EL (cell line): ENCODE measurements at places on chromosomes 5 and 9.

- DNase-seq = no peak
Observed at GRCh38 chr9:30970812-30971211, 1413.6 kb upstream of the ACO1 start.

- peak; percentile 34 for DNase-seq
Observed at GRCh38 chr5:141914199-141914743, 9.4 kb upstream of the DELE1 start.

DNA sequence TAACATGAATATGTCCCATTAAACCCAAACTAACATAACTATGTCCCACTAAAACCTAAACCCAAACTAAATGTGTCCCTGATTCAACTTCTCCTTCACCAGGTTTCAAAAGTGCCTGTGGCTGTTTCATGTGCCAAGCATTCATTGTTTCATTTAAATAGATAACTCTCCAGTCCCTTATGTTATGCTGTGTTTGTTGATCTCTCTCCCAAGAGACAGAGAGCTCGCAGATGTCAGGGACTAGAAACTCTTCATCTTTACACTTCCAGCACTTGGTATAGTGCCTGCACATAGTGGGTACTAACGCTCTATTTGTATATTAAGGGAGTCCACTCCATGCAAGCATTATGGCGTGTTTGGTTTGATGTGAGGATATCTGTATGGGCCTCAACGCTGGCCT is 118.0 kb downstream of the GPBP1 start:
- no peak for DNase-seq

DNA sequence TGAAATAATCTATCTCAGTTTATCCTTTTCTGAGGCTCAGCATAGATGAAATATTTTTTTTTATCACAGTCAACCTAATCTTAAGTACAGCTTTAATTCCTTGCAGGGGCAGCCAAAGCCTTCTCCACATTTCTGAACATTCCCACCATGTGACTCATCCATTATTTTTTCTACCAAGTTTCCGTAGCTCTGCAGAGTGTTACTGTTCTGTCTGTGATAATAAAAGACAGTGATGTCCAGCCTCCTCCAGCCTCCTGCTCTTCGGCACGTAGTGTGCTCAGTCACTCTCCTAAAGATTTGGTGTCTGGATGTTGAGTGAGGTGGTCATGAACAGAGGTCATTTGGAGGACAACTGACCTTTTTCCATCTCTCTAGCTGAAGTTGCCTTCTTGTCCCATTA is 338.1 kb upstream of the ADAMTS16 start:
- no peak for DNase-seq

- no peak for DNase-seq
Observed at GRCh38 chr9:90919883-90920282, 118.3 kb downstream of the SYK start.

DNA sequence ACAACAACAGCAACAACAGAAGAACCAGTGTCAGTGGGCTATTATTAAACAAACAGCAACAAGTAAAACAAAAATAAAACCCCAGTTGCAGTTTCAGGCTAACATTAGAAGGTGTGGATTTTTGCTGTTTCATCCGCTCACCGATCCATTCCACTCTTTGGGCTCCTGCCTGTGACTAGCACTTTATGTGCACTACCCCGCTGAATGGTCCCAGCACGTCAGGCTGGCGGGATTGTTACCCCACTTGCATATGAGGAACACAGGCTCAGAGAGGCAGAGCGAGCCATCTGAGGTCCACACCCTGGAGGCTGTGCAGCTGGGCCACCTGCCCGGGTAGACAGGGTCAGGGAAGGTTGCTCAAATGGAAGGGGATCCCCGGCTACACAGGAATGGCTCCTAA is 26.0 kb downstream of the NSG2 start:
- DNase-seq = no peak

DNA sequence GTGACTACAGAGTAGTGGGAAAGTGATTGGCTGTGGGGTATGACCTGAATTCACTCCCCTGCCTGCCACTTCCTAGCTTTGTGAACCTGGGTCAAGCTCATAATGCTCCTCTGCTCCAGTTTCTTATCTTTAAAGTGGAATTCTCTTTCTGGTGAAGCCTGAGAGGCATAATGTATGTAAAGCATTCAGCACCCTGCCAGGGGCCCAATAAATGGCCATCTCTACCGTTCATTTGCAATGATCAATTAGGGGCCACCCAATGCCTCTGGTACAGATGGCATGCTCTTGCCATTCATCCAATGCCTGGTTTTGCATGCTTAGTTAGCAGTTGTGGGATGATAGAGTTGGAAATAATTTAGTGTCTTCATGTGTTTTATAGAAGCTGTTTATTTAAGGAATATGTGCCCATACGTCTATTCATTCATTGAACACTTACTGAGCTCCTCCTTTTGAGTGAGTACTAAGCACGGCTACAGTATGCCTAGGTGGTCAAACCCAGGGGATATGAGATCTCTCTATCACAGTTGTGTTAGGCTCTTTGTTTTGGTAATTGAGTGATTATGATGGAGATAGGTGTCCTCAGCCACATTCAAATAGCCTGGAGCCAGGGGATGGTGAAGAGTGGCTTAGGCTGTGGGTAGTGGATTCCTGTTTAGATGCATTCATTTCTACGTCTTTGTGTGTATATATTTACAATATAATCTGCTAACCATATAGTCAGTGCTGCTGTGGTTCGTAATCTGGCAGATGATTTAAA is 15.3 kb downstream of the ZNF462 start:
- DNase-seq = no peak

GRCh38 chr5:106277540-106278096 is 1393.1 kb downstream of the EFNA5 start:
- no peak for DNase-seq

- DNase-seq = no peak
Observed at GRCh38 chr9:126973651-126974529, 59.3 kb downstream of the RALGPS1 start.

GRCh38 chr5:57862942-57863341 is 380.3 kb upstream of the ACTBL2 start:
- DNase-seq = no peak

- peak; percentile 53 for DNase-seq
Observed at GRCh38 chr9:97511655-97512427, 10.4 kb downstream of the TMOD1 start.

- DNase-seq = no peak
Observed at GRCh38 chr5:74412066-74412465, 228.5 kb downstream of the ENC1 start.

GRCh38 chr5:125276096-125276495 is 529.7 kb upstream of the ZNF608 start:
- no peak for DNase-seq

DNA sequence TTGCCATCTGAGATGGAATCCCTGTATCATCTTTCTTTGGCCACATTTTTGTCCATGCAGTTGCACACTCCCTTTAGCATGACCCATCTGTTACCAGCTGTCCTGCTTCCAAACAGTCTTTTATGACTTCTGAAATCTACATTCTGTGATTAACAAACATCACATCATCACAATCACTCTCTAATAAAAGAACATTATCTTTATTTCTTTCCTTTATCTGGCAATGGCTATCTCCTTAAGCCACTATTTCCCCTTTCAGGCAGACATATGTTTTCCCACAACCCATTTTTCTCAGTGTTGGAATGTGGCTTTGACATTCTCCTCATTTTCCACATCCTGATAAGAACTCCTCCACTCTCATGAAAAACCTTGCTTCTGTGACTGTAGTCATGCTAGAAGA is 141.0 kb downstream of the ST8SIA4 start:
- no peak for DNase-seq

DNA sequence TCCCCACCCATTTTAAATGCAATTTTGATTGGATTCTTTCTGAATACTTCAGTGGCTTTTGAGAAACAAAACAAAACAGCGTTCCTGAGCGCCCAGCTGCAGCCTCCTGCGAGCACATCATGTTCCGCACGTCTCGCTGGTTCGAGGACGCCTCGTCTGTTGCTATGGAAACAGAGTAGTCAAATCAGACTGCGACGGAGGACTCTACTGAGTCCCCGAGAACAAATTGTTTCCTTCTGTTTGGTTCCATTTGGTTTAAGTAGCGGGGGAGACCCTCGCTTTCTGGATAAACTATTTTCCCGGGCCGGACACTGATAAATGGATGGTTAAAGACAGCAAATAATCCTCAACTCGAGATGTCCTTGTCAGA is 69.0 kb downstream of the SLC28A3 start:
- peak; percentile 76 for DNase-seq

- no peak for DNase-seq
Observed at GRCh38 chr9:109953300-109953699, 173.3 kb downstream of the PALM2AKAP2 start.

GRCh38 chr5:151869843-151870242 is 54.8 kb downstream of the GLRA1 start:
- DNase-seq = no peak

GRCh38 chr5:11617080-11617479 is 287.2 kb downstream of the CTNND2 start:
- DNase-seq = no peak

DNA sequence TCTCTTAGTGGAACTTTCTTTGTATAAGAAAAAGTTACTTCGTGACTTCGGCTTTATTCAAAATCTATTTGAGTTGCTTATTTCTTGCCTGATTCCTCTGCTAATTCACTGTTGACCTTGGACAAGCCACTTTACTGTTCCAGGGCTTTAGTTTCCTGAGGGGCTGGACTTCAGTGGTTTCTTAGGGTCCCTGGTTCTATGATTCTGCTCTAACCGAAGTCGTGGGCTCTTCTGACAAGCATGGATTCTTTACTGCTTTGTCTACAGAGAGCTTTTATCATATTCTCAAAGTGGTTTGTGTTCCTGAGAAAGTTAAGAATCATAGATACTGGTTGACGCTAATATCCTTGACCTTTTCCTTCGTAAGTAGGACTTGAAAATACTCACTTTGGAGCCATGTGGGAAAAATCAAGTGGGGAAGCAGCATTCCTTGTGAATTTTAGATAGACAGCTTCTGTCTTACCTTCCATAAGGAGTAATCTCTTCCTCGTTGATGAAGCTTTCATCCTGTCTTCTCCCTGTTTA is 21.1 kb downstream of the EXOSC2 start:
- DNase-seq = peak; percentile 16

DNA sequence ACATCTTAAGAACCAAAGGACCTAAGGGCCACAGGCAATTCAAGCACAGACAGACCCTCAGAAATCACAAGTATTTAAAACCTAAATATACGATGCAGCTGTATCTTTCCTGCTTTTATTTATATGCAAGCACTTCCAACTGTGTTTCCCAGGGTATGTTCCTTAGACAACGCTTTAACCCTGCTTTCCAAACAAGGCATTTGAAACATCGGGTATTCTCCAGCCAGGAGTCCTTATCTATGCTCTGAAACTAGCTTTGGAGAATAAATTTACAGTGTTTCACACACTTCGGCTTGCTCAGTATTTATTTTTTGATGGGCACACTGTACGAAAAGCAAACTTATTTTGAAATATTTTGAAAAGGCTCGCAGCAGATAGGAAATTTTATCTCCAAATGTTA is 13.5 kb downstream of the NR6A1 start:
- DNase-seq = no peak

DNA sequence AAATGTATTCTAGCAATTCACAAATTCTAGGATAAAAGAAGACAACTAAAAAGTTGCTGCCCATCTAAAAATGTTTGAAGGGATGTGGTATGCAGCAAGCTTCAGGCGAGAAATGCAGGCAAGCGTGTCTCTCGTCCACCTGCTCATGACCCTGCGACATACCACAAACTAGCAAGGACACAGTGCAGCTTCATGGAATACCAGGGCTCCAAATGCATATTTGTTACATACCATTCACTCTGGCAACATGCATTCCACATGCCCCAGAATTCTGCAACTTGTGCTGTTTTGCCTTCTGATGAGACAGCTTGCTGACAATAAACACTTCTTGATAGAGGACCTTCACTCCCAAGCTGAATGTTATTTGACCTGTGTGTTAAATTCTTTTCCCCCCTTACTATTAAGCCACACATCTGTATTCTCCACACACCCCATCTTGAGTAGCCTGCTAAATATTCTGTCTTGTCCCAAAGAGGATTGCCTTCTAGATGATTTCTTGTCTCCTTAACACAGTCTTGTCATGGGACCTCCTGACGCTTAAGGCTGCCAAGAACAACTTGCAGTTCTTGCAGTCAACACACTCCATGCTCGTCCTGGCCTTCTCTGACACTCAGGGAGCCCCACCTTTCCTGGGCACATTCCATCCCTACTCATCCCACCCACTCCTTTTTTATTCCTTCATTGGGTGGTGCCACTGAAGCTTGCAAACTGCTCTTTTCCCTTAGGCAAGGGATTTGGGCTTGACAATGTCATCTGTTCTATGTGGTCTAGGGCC is 340.5 kb downstream of the PIK3R1 start:
- peak; percentile 42 for DNase-seq

- DNase-seq = no peak
Observed at GRCh38 chr5:133081703-133082102, 29.9 kb downstream of the HSPA4 start.

- no peak for DNase-seq
Observed at GRCh38 chr5:72702881-72703434, 113.5 kb upstream of the TNPO1 start.

GRCh38 chr9:112194969-112195431 is 19.9 kb upstream of the SUSD1 start:
- DNase-seq = no peak

DNA sequence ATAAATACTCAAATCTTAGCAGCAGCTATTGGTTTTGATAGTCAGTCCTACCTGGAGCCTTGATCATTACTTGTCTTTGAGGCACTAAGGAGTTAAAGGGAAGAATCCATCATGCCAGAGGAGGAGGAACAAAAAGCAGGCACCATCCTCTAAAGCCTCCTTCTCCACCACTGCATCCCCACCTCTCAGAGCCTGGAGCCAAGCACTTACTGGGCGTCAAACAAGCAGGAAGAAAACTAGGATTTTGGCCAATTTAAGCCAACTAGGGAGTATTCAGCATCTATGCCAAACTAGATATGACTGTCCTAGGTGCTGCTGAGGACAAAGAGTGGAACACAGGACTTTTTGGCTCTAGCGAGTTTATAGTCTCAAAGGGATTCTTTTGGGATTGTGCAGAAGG is 152.5 kb downstream of the PPP2R2B start:
- DNase-seq = no peak

DNA sequence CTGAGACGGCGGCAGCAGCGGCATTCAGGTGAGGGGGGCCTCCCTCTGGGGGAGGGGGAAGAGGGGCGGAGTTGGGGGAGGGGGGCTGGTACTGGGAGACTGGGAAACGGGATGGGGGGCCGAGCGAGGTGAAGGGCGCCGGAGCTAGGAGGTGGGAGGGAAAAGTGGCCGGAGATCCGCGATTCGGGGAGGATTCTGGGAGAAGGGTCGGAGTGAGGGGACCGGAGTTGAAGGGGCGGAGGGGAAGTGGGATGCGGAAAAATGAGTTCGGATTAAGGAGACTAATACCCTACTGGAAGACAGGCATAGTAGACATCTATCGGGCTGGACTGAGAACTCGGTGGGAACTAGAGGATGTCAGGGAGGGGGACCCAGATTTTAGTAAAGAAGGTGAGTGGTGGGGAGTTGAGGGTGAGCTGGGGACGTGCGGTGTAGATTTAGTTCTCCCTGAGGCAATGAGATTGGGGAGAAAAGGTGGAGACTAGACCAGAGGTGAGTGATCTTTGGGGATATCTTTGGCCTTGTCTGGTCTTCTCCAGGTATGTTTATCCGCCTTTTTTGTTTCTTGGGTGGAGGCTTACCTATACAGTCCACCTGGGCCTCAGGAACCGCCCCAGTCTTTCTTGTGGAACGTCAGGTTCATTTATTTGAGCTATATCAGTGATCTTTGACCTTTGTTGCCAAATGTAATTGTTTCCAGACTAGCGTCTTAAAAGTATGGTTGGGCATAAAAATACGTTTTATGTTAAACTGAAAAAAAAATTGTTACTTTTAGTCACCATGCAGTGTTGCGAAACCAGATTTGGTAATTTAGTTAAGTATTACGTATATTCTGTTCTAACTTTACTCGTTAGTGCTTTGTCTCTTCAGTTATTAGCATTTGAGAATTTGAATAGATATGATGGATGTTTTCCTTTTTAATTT is 632 bp downstream of the UBAP1 start:
- DNase-seq = peak; percentile 57
